Chondrocyte (in vitro differentiated cells): ENCODE measurements at places on chromosomes 16 and 17. TPM values are rescaled to one million over a fixed set of nuclear protein-coding genes. Genes with fewer than 3 reads are reported as not detected.

GRCh38 chr17:18163547-18163946 lies 20.1 kb upstream of the ALKBH5 start:
- DNase-seq, result no peak

DNA sequence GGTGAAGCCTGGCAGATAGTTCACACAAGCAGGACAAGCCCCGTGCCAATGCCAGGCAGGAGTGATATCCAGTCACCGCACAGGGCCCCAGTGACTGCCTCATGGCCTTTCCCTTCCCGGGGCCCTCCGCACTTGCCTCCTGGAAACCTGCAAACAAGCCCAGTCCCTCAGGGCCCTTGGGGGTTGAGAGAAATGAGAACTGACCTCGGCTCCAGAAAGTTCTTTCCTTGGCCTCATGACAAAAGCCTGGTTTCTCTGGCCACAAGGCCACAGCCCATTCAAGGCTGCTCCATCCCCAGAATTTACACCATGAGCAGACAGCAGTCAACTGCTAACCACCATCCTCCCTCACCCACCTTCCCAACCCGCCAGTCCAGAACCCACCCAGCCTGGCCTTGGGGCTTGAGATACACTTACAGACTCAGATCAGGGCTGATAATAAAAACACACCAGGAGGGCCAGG lies 77.6 kb downstream of the CCDC182 start:
- no peak for DNase-seq

DNA sequence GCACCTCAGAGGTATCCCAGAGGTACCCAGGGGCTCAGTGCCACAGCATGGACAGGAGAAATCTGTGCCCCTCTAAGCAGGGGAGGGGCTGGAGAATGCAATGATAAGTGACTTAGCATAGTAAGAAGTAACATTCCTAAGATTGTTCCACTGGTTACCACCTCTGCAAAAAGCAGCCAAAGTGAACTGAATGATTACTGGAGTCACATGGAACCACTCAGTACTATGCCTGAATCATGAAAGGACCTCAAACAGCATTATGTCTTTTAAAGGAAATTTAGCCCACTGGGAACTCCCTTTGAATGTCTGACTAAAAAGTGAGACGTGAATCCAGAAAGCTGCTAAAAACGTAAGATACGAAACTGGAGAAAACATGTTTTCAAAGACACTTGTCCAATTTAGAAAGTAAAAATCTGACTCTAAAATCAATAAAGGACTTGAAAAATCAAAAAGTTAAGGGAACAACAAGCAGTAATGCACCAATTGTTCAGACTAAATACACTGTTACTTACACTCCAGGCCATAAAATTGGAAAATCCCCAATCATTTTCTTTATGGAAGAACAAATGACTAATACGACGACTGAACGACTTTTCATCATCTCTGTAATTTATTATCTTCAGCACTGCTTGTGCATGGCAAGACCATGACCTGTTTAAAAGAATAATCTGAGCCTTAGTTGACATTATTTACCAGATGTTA lies 38.6 kb downstream of the LITAFD start:
- DNase-seq, result no peak

Gene EFCAB13
- total RNA-seq, result 1.5 to 3.2 TPM (median 2.5 TPM) in 3 replicates

Gene B9D1
- 9.4 to 22.0 TPM (median 9.9 TPM) in 3 replicates for total RNA-seq

Gene MT4
- total RNA-seq, result not detected in 3 replicates

DNA sequence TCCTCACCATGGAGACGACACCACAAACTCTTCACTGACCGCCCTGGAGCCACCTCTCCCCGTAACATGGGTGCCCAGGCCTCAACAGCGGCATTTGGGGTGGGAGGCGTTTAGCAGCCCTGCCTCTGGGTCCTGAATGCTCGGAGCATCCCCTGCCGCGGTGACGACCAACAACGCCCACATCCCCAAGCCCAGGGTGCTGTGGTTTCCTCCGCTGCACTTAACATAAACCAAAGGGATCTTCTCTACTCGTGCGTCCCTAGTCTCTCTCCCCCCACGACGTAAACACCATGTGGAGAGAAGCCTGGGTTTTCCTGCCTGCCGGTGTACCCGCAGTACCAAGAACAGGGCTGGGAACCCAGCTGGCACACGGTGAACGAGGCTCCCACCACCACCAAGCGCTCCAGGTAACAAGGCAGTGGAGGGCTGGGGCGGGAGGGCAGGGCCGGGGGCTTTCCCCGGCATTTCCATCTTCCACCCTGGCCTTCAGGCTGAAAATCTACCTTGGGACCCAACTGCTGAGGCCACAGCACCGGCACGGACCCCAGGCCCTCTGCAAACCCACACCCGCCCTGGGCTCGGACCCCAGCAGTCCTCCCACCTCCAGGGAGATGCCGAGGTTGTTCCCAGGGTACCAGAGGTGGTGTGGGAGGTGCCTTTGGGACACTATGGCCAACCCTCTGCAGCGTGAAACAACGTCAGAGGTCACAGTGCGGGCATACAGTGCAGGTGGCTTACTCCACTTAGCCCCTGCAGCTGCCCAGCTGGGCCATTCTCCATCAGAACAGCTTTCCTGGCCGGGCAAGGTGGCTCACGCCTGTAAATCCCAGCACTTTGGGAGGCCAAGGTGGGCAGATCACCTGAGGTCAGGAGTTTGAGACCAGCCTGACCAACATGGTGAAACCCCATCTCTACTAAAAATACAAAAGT lies 54.3 kb downstream of the TIMM22 start:
- DNase-seq, result peak; percentile 75

Gene GAST
- not detected in 3 replicates for total RNA-seq

DNA sequence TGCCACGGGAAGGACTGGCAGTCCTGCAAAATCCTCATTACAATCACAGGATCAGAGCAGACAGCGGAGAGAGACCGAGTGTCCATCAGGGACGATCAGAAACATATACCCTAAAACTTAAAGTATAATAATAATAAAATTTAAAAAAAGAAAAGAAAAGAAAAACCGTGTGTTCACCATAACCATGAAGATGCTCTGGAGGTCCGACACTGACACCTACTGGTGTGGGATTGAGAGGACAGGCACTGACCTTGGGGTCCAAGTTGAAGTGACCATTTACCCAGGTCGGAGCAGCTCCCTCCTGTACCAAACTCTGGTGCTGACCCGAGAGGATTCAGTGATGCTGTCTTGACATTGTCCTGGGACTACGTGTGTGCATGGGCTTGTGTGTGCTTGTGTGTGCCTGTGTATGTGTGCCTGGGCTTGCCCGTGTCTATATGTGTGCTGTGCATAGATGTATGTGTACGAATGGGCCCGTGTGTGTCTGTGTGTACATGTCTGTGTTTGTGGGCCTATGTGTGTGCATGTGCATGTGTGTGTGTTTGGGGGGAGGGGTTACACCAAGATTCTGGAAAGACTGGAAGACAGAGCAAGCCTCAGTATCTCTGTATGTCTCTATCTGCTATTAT lies 10.0 kb upstream of the CD300LD start:
- DNase-seq, result no peak

DNA sequence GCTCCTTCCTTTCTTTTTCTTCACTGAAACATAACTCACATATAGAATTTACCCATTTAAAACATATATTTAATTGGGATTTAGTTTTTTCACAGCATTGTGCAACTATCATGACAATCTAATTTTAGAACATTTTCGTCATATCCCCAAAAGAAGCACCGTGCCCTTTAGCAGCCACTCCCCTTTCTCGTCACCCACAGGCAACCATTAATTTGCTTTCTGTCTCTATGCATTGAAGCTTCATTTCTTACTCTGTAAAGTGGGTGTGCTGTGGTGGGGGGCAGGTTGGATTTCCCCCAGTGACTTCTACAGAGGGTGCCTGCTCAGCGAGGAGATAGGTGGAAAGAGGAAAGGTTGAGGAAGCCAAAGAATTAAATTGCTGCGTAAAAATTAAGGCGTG lies 35.8 kb downstream of the MRC2 start:
- DNase-seq, result no peak

DNA sequence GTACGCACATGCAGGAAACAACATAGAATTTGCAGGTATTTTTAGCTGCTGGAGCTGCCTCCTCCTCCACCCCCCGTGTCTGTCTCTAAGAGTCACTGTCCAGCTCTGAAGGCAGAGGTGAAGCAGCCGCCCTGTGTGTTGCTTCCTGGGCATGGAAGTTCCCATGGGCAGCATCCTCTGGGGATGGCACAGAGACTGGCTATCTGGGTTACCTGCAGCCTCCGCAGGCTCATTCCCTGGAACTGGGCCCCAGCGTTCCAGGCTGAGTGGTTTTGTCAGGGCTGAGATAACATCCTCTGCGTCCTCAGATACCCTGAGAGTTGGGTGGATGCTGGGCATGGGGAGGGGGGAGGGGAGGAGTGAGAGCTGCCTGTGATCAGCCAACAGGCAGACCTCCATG lies 41.5 kb upstream of the MRTFB start:
- DNase-seq, result no peak

Gene CEP131
- 8.2 to 9.6 TPM (median 8.5 TPM) in 3 replicates for total RNA-seq

DNA sequence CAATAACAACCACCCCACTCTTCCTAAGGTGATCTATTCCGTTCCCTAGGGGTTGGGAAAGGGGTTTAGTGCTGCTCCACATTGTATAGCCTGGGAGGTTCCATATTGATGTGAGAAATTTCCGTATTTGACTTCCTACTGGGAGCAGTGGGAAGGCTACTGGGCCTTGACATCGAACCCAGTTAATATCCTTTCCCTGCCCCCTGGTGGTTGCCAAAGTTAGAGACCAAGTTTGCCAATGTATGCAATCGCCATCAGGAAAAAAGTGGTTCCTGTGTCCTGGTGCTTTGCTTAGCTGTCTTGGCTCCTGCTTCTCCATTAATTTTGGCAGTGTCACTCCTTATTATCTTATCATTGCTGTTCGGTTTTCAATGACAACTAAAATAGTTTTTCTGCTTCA lies 914.9 kb downstream of the KCNJ2 start:
- no peak for DNase-seq

Gene NHERF1
- total RNA-seq, result 98.7 to 108 TPM (median 98.7 TPM) in 3 replicates

- no peak for DNase-seq
Observed at GRCh38 chr16:16945207-16945606, 525.6 kb downstream of the XYLT1 start.

DNA sequence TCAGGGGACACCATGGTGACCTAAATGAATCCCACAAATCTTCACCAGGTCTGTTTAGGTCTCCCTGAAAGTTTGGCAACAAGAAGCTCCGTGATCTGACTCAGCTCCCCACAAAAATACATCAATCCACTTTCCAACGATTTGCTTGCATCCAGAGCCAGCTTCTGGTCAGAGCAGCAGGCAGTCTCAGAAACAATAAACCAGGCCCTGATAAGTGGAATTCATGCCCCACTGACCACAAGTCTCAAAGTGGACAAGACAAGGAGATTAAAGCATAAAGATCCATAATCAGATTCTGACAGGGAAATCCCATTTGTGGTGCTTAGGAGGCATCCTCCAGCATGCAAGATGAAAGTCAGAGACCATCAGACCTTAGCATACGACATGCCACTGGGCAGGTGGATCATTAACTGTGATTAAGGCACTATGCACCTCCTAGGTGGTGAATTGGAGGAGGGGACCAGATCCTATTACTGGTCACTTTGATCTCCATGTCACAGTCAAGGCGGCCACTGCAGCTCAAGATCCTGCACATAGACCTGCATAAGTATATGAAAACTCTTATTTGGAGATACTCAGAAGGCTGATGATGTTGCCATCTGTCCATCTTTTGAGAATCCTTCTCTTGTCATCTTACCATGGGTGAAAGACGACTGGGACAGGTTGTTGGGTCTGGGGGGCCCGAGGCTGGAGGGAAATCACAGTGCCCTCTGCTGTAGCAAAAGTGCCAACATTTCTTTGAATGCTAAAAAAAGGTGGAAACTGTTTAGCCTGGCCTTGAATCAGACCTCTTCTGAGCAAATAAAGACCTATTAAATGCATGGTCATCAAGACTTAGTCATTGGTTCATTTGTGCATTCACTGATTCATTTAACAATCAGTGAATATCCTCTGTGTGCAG lies 309.2 kb upstream of the CCL2 start:
- no peak for DNase-seq

DNA sequence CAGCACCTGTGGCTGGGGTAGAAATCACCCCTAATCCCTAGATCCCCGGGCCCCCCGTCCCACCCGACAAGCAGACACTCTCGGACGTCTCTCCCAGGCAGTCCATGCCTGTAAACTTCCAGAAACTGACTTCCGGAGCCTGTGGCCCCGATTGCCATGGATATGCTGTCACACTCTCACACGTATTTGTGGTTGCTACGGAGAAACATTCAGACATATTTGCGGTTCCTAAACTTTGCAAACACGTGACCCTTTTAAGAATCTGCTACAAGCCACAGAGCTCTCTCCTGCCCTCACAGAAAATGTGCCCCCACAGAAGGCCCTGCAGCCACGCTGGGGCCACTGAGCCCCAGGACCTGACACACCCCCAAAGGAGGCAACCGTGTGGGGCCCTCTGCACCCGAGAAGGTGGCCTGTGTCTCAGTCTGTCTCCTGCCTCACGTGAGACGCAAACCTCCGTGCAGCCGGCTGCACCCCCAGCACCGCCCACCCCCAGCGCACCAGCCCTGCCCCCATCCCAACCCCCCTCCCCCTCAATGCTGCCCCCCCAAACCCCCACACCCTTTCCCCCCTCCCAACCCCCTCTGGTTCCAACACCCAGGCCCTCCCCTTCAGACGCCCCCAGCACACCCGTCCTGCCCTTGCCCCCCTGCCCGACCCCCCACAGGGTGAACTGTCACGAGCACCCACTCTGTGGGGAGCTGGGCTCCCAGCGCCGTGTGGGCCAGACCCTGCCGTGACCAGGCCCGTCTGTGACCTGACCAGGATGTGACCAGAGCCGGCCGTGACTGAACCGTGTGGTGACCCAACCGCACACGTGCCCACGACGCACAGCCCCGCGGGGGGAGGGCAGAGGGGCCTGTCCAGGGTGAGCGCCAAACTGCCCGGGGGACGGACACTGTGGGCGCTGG lies 66.3 kb upstream of the METRNL start:
- DNase-seq, result no peak

DNA sequence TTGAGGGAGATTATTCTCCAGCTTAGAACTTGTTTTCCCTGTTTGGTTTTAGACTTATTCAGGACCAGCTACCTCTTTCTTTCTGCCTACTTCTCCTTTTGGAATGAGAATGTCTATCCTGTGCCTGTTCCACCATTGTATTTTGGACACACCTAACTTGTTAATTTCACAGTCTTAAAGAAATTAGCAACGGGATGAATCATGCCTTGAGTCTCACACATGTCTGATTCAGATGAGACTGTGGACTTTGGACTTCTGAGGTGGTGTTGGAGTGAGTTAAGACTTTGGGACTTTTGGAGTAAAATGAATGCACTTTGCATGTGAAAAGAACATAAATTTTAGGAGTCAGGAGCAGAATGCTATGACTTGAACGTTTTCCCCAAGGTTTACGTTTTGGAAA lies 581.4 kb downstream of the CDH11 start:
- DNase-seq, result no peak

Gene CDH8
- 2.8 to 6.2 TPM (median 5.7 TPM) in 3 replicates for total RNA-seq
